ENCODE measurements at places on chromosomes 16 and 17.

- no peak for DNase-seq
Measured at GRCh38 chr17:17228521-17229279, 8.3 kb downstream of the FLCN start.

DNA sequence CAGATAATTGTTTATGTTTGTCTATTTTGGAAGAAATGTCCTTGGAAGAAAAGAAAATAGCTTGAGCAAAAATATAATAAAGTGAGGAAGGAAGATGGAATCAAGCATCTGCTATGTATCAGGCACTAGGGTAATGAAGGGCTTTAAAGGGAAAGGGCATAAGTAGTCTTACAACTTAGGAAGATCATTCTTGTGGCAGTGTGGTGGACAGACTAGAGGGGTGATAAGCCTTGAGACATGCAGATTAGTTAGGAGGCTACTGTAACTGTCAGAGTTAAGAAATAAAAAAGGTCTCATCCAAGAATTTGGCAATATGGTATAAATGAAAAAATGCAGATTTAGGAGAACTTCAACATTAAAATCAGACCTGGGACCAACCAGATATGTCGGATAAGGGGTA, 14.9 kb downstream of the FAM222B start:
- DNase-seq: no peak

DNA sequence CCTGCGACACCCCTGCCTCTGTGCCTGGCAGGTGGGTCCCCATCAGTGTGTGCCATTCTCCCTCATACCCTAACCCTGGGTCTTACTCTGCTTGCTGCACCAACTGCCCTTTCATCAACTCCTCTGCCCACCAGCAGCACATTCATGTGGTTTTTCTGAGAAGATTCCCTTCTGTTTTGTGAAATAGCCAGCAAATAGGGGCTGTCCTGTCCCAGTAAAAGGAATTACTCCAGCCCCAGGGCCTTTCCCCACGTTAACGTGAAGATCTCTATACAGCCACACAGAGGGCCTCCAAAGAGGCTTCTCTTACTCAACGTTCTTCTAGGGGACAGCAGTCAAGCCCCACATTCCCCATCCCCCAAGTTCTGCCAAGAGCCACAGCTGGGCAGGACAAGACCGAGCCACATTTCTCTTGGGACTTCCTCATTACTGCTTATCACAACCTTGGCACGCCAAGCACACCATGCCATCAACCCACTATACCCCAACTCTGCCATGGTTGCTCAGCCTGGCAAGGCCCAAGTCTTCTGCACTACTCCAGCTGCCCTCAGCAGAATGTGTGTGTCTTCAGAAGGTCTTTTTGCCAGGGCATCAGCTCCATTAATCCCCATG, 18.7 kb upstream of the CCL2 start:
- DNase-seq: no peak

GRCh38 chr16:14194721-14195120, 123.6 kb downstream of the MRTFB start:
- no peak for DNase-seq

GRCh38 chr16:80680839-80681238, 123.6 kb downstream of the CDYL2 start:
- no peak for DNase-seq

DNA sequence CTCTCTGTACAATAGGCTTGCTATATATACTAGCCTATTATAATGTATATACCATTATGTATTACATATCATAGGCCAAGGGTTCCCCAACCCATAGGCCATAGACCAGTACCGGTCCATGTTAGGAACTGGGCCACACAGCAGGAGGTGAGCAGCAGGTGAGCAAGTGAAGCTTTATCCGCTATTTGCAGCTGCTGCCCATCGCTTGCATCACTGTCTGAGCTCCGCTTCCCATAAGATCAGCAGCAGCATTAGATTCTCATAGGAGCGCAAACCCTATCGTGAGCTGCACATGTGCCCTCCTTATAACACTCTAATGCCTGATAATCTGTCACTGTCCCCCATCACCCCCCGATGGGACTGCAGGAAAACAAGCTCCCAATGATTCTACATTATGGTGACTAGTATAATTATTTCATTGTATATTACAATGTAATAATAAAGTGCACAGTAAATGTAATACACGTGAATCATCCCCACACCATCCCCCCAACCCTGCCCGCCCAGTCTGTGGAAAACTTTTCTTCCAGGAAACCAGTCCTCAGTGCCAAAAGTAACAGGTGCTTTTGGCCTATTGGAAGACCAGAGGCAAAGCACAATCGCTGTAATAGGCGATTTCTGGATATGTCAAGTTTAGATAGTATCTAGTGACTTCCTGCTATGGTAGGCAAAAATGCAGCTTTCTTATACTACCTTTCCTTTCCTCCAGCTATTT, 84.1 kb downstream of the MYH11 start:
- no peak for DNase-seq

- peak; percentile 82 for DNase-seq
Measured at GRCh38 chr17:44345454-44346026, 438 bp downstream of the GRN start.

DNA sequence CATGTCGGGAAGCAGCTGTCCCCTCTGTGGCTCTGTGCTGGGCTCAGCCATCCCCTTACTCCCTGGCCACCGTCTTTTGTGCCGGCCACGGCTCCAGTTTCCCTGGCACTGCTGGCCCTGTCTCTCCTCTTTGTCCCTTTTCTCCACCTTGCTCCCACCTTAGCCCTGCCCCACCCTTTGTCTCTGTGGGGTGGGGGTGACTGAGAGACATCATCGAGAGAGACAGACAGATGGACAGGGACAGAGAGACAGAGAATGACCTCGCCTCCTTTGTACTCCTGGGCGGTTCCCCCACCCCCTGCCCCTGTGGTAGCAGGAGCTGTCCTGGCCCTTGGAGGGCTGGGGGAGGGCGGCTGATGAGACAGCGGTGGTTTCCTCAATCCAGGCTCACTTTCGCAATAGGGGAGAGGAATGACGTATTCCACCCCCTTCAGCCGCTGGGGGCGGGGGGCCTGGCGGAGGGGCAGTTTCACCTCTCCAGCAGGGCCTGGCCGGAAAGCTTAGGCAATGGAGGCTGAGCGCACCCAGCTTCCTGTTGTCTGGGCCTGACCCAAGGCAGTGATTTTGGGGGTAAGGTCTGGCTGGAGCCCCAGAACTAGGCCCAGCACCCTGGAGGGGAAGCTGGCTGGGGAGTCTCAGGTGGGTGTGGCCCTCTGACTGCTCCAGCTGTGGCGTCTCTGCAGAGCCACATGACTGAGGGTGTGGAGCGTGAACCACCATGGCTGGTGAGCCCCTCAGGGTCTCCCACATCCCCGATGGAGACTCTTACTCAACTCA, 7.3 kb downstream of the FMNL1 start:
- no peak for DNase-seq

- DNase-seq: peak; percentile 50
Measured at GRCh38 chr17:50087246-50087911, 7.8 kb upstream of the PDK2 start.

DNA sequence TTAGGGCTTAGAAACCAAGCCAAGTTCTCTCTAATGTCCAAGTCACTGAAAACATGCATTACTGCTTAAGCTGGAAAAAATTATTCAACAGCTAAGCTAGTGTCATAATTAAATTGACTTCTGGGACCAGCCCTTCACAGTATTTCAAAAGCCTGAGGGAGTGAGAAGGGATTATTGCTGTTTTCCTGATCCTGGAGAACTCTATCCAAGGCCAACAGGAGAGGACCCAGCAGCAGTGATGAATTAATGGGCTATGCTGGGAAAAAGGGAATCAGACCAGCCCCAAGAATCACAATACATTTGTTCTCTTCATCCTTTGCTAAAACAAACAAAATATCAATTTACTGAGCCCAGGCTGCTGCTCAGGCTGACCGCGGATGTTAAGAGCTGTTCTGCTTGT, 34.5 kb upstream of the CLEC3A start:
- no peak for DNase-seq

GRCh38 chr16:83019963-83020362, 393.2 kb downstream of the CDH13 start:
- DNase-seq: no peak

- DNase-seq: no peak
Measured at GRCh38 chr17:74687886-74688285, 24.8 kb downstream of the CD300LF start.

GRCh38 chr16:58128711-58129096, 477 bp downstream of the CFAP20 start:
- peak; percentile 21 for DNase-seq

- DNase-seq: peak; percentile 29
Measured at GRCh38 chr17:81583589-81584342, 31.6 kb upstream of the FAAP100 start.

GRCh38 chr17:8408371-8408770, 10.7 kb upstream of the RNF222 start:
- DNase-seq: no peak

- no peak for DNase-seq
Measured at GRCh38 chr16:52050418-52050817, 496.5 kb downstream of the TOX3 start.

- no peak for DNase-seq
Measured at GRCh38 chr17:22516861-22517636, 824.7 kb downstream of the KCNJ18 start.

DNA sequence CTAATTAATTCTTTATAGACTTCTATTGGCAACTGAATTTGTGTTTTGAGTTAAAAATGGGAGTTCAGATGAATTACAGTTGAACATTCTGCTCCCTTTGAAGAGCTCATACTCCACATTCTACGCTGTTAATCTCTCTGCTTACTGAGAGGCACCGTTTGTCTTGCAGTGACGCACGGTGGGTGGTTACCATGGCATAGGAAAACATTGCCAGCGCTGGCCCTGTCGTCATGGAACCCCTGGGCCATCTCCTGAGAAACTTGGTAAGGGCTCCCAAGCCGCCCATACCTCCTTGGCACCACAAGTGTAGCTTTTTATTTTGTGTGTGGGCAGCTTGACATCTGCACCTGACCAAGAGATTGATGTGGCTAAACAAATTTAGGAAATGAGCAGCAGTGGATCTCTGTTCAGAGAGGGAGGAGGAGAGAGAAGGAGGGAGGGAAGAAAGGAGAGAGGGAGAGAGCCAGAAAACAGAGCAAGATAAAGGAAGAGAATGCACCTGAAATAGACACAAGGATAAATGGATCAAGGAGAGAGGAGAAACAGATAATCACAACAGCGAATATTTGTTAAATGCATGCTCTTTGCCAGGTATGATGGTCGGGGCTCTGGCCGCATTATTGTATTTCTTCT, 398.5 kb downstream of the HAPSTR1 start:
- no peak for DNase-seq

DNA sequence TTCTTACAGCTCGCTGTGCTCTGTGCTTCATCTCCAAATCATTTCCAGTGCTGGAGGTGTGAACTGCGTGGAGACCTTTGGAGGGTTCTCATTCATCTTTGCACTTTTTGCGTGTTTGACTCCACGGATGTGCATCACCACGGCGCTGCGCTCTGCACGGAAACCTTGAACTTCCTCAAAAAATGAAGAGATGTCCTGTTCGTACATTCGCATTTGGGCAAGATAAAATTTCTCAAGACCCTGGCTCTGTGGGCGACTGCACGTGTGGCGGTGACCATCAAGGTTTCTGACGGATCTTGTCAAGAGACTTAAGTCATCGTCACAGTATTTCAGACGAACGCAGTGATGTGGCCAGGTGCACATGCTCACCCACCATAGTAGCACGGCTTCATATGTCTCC, 10.3 kb upstream of the PVALEF start:
- DNase-seq: no peak

GRCh38 chr16:57801098-57801808, 1.0 kb downstream of the KIFC3 start:
- no peak for DNase-seq

- DNase-seq: no peak
Measured at GRCh38 chr16:30367349-30368009, 2.8 kb downstream of the TBC1D10B start.

GRCh38 chr17:75850928-75851692, 4.0 kb downstream of the WBP2 start:
- no peak for DNase-seq

DNA sequence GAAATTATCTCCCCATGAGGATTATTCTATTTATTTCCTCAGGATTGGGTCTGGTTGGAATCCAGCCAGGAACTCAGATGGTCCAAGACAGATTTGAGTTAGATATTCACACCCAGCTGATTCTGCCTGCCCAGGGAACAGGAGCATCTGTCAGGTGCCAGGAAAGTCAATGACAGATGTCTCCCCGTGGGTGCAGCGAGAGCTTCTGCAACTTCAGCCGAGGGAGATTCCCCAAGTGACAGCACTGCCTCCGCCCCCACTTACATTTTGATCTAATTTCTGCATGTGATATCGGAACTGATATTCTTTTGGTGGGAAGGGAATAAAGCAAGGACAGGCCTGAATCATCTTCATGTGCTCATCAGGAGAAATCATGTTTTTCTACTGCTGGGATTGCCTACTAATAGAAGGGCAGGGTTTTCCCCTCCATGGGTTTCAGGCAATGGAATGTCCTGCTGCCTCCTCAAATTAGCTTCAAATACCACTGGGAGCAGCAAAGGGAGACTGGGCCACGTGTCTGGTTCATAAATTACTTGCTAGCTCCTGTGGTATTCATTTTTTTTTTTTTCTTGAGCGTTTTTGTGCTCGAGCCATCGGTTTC, 15.7 kb upstream of the DHX8 start:
- DNase-seq: no peak

DNA sequence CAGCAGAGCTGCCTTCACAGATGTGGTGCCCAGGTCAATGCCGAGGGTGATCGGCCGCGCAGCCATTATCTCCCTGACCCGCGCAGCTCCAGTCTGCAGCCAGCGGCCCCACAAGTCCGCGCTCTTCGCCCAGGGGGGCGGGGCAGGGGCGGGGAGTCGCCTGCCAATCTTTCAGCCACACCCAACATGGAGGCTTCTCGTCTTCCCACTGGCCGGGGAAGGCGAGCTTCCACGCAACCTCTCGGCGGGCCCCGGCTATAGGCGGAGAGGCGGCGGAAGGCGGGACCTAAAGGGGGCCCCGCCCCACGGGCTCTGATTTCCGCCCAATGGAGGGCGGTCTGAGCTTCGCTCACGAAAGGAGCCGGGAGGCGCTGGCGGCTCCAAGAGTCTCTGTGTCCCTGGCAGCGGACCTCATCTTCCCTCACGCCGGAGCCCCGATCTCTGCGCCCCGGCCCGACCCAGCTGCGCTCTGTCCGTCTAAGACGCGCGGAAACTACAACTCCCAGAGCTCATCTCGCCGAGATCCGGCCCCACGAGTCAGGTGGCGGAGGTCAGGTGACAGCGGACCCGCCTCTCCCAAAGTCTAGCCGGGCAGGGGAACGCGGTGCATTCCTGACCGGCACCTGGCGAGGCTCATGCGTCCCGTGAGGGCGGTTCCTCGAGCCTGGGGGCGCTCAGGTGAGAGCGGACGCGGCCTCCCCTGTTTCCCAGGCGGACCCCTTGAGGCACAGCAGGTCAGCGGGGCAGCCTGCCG, at the start of the genes CTNS and SHPK:
Gene CTNS, plus strand, starts transcription at position 607 of the 754 bp plus-strand sequence. CDS start 3,447 bp downstream, outside the sequence.
Gene SHPK, minus strand, starts transcription at position 97 of the 754 bp plus-strand sequence. Its CDS starts 31 bp downstream, at position 66.
- peak; percentile 97 for DNase-seq

- peak; percentile 48 for DNase-seq
Measured at GRCh38 chr17:59093702-59094231, 12.9 kb downstream of the TRIM37 start.

GRCh38 chr17:40562838-40563219, 2.4 kb downstream of the CCR7 start:
- no peak for DNase-seq

GRCh38 chr16:9124908-9125584, 33.6 kb downstream of the HAPSTR1 start:
- peak; percentile 83 for DNase-seq

GRCh38 chr17:16920628-16921020, 51.3 kb downstream of the TNFRSF13B start:
- DNase-seq: no peak

- no peak for DNase-seq
Measured at GRCh38 chr17:237406-237955, 56.0 kb upstream of the DOC2B start.

All from HAP-1 (cell line).